Stomach (tissue), 19 donors: ENCODE measurements at places on chromosomes 6 and 20.
A peak's percentile ranks its signal among the peaks of the same experiment; 100 is the strongest.

DNA sequence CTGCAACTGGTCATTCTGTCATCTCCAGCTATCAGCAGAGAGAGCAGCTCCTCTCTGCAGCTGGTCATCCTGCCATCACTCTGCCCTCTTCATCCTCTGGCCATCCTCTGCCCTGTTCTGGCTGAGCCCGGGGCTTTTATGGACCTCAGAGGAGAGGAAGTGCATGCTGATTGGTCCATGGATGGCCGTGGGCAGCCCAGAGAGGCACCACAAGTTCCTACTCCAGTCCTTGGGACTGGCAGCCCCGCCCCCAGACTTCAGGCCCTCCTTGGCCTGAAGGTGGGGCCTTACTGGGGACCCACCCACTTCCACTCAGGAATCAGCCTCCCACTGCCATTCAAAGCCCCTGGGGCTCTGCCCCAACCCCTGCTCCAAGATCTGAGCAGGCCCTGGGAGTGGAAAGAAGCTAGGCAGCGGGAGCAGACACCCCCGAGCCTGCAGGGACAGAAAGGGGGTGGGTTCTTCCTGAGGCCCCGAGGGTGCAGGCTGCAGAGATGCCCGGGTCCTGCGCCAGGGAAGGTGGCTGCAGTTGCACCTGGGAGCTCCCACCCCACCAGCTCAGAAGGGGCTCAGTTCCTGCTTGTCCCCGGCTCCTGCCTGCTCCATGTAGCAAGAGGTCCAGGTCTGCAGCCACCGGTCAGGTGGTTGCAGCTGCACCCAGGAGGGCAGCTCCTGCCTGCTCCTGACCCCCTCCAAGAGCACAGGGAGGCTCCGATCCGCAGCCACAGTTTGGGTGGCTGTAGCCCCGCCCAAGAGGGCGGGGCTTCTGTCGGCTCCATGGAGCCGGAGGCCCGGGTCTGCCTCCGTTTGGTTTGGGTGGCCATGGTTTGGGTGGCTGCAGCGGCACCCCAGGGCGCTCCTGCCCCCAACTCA lies 34.1 kb upstream of the HMGA1 start:
- no peak overlapping the region for H3K27ac ChIP-seq
- H3K4me1 ChIP-seq, result no peaks in the 10 kb centered on the region
- no peak overlapping the region for H3K4me3 ChIP-seq
- H3K27me3 ChIP-seq, result peaks cover 7% of the 10 kb centered on the region

GRCh38 chr6:1809291-1809988 lies 199.7 kb downstream of the FOXC1 start:
- H3K27me3 ChIP-seq, result no peaks in the 10 kb centered on the region
- H3K4me1 ChIP-seq, result no peaks in the 10 kb centered on the region
- no peak overlapping the region for H3K4me3 ChIP-seq
- no peaks in the 10 kb centered on the region for H3K36me3 ChIP-seq

DNA sequence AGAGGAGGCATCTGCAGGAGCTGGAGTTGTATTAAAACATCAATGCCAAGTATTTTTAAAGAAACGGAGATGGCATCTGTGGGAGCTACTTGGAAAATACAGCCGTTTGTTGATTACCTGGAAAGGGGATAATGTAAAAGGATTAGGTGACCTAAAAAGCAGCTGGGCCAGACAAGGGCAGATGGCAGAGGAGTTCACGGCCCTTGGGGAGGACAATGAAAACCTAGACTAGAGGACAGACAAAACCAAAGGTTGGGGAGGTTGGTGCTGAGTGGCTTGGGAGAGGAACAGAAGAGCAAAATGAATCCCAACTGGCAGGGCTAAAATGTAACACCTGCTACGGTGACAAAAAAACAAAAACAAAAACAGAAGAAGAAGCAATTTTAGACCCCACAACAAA lies 260.5 kb upstream of the JARID2 start:
- H3K4me3 ChIP-seq, result no peak overlapping the region
- H3K36me3 ChIP-seq, result no peaks in the 10 kb centered on the region
- H3K4me1 ChIP-seq, result no peaks in the 10 kb centered on the region
- no peak overlapping the region for H3K27ac ChIP-seq
- H3K27me3 ChIP-seq, result no peaks in the 10 kb centered on the region

GRCh38 chr6:133671376-133671775 lies 217.5 kb upstream of the TCF21 start:
- no peak overlapping the region for H3K4me3 ChIP-seq
- H3K27me3 ChIP-seq, result no peaks in the 10 kb centered on the region
- no peak overlapping the region for H3K27ac ChIP-seq
- H3K36me3 ChIP-seq, result no peaks in the 10 kb centered on the region
- DNase-seq, result no peak
- no peaks in the 10 kb centered on the region for H3K4me1 ChIP-seq

DNA sequence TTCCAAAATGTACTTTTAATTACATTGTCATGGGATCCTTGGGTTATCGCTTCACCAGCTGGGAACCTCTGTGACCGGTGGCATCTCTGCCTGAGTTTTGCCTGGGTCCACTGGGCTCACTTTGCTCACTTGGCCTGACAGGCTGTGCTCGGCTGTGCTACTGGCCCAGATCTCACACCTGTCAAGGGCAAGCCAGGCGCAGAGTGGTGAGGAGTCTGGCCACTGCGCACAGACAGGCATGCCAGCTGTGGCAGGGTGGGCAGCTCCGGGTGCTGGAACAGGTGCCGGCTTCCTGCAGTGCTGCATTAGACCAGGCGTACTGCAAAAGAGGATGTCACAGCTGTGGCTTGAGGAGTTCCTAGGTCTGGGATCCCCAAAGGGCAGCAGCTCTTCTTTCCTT lies 489.8 kb downstream of the TENT5A start:
- no peak overlapping the region for H3K27ac ChIP-seq
- no peaks in the 10 kb centered on the region for H3K27me3 ChIP-seq
- DNase-seq, result no peak
- H3K4me3 ChIP-seq, result no peak overlapping the region
- no peaks in the 10 kb centered on the region for H3K36me3 ChIP-seq
- peaks cover 5% of the 10 kb centered on the region for H3K4me1 ChIP-seq

GRCh38 chr20:2814587-2815051 lies at the start of gene C20orf141:
C20orf141 (plus strand) TSS chr20:2814987; CDS start chr20:2815185, 198 bp downstream.
- no peak within 1 kb of the TSS for H3K4me3 ChIP-seq
- no peaks in the 10 kb centered on the region for H3K27me3 ChIP-seq
- no peaks in the 10 kb centered on the region for H3K4me1 ChIP-seq
- no peaks in the 10 kb centered on the region for H3K36me3 ChIP-seq
- no peak within 1 kb of the TSS for H3K27ac ChIP-seq
- no peak for DNase-seq

- H3K27ac ChIP-seq, result no peak overlapping the region
- peak; percentile 69 for DNase-seq
- no peaks in the 10 kb centered on the region for H3K27me3 ChIP-seq
- H3K4me3 ChIP-seq, result no peak overlapping the region
- H3K4me1 ChIP-seq, result no peaks in the 10 kb centered on the region
- no peaks in the 10 kb centered on the region for H3K36me3 ChIP-seq
These were observed 214.0 kb downstream of the WDR27 start for GRCh38 chr6:169487579-169488436.

DNA sequence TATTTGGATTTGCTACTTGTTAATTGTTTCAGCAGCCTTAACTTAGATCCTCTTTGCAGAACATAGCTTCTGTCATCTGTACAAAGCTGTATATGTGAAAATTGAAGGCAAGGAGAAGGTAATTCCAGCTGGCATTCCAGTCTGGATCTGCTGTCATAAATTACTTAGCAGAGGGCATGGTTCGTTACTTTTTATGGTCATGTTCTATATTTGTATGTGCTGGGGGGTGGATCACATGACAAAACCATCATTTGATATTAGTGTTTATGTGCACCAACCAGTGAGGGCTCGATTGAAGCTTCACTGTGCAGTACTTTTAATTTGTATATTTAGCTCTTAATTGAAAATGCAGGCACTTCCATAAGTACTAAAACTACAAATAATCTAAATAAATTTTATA lies 80.2 kb downstream of the CAP2 start:
- H3K36me3 ChIP-seq, result no peaks in the 10 kb centered on the region
- H3K4me1 ChIP-seq, result no peaks in the 10 kb centered on the region
- H3K27me3 ChIP-seq, result no peaks in the 10 kb centered on the region
- H3K4me3 ChIP-seq, result no peak overlapping the region
- H3K27ac ChIP-seq, result peak overlapping the region; percentile 82
- DNase-seq, result no peak

- DNase-seq, result no peak
- H3K4me3 ChIP-seq, result no peak overlapping the region
- H3K36me3 ChIP-seq, result no peaks in the 10 kb centered on the region
- no peaks in the 10 kb centered on the region for H3K4me1 ChIP-seq
- no peak overlapping the region for H3K27ac ChIP-seq
- H3K27me3 ChIP-seq, result no peaks in the 10 kb centered on the region
These were observed 73.9 kb upstream of the SLC22A16 start for GRCh38 chr6:110550353-110550752.

DNA sequence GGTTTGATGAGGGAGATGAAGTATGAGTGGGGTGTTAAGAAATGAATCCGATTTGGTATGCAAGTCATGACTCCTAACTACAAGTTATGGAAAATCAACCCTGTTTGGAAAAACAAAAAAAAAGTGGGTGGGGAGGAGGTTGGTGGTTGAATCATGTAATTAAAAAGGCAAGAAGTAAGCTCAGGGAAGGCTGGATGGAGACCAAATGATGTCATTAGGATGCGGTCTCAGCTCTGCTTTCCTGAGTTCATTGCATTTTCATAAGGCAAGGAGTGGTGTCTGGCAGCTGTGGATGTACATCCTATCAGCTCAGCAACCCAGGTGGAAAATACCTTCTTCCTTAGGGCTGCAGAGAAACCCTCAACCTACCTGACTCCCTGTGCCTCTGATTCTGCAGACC lies 60.4 kb upstream of the AKAP12 start:
- H3K4me3 ChIP-seq, result no peak overlapping the region
- H3K27ac ChIP-seq, result no peak overlapping the region
- DNase-seq, result no peak
- H3K4me1 ChIP-seq, result no peaks in the 10 kb centered on the region

GRCh38 chr20:35297740-35298139 lies 5.5 kb upstream of the FAM83C start:
- H3K27ac ChIP-seq, result no peak overlapping the region
- H3K27me3 ChIP-seq, result no peaks in the 10 kb centered on the region
- no peak for DNase-seq

DNA sequence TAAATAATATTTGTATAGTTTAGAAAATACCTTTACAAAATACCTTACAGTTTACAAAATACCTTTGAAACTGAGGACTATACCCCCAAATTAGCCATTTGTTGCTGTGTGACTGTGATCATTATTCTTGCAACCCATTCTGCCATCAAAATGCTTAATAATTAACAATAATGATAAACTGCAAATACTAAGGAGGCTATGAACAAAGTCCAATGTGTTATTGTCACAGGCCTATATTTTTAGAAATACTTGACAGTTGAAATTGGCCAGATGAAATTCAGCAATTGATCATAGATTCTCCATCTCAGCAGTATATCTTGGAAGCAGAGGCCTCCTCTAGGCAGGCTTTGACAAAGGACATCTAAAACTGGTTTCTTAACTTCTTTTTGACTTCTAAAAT lies 178.6 kb downstream of the HS3ST5 start:
- H3K27ac ChIP-seq, result no peak overlapping the region
- H3K27me3 ChIP-seq, result no peaks in the 10 kb centered on the region
- peaks cover 14% of the 10 kb centered on the region for H3K4me1 ChIP-seq
- H3K36me3 ChIP-seq, result no peaks in the 10 kb centered on the region
- no peak for DNase-seq

- H3K36me3 ChIP-seq, result no peaks in the 10 kb centered on the region
- H3K4me3 ChIP-seq, result no peak overlapping the region
- peaks cover 4% of the 10 kb centered on the region for H3K4me1 ChIP-seq
- H3K27ac ChIP-seq, result no peak overlapping the region
- H3K27me3 ChIP-seq, result no peaks in the 10 kb centered on the region
These were observed 467.4 kb upstream of the CITED2 start for GRCh38 chr6:139841794-139842215.

DNA sequence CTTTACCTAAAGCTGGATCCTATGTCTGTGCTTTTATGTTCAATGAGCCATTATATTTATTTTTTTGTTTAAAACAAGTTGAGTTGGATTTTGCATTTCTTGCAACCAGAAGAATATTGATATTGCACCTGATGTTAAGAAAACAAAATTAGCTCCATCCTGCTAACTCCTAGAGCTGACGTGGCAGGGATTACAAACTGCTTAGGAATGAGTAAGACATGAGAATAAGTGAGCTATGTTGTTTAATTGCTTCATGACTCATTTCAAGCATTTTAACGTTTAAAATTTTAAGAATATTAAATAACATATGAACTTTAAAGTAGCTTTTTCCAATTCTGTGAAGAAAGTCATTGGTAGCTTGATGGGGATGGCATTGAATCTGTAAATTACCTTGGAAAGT lies 663.5 kb downstream of the EPM2A start:
- H3K27ac ChIP-seq, result no peak overlapping the region
- no peaks in the 10 kb centered on the region for H3K4me1 ChIP-seq
- no peak for DNase-seq

- no peak for DNase-seq
- H3K4me1 ChIP-seq, result peaks cover 8% of the 10 kb centered on the region
- no peaks in the 10 kb centered on the region for H3K27me3 ChIP-seq
- H3K27ac ChIP-seq, result no peak overlapping the region
- H3K4me3 ChIP-seq, result no peak overlapping the region
These were observed 10.2 kb upstream of the DNAJC5 start for GRCh38 chr20:63884506-63885263.

- H3K27me3 ChIP-seq, result no peaks in the 10 kb centered on the region
- peaks cover 11% of the 10 kb centered on the region for H3K4me1 ChIP-seq
- peak; percentile 17 for DNase-seq
These were observed 168.4 kb downstream of the CARMIL1 start for GRCh38 chr6:25447570-25447929.

DNA sequence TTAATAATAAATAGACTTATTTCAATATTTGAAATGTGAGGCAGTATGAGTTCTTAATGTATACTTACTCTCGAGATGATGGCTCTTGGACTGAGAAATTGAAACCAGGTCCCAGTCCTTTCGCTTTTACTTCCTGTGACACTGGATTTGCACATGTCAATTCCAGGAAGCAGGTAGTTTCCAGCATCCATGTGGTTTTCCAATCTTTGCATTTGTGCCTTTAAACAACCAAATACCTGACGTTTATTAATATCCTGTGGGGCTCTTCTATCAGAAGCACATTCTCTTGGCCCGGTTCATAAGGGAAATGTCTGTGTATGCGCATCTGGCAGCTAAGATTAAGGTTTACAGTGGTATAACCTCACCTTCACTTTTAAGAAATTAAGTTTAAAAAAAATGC lies 13.1 kb downstream of the UTRN start:
- H3K27ac ChIP-seq, result peak overlapping the region; percentile 42
- DNase-seq, result peak; percentile 65

DNA sequence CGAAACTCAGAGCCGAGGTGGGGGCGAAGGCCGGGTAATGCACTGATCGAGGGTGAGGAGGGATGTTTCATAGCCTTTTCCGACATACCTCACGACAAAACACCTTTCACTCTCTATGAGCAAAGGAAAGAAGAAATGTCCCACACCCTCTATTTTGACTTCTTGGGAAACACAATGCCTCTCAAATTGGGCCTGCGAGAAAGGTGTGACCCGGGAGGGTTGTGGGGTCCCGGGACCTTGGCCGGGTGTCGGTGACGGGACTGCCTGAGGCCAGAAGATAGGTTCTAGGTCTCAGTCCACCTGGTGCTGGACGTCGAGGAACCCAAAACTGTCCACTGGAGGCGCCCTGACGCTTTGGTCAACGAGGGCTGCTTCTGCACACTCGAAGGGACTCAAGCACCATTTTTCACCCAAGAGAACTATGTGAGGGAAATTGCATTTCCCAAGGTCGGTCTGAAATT lies 41.1 kb upstream of the OSTM1 start:
- H3K36me3 ChIP-seq, result no peaks in the 10 kb centered on the region
- peak; percentile 66 for DNase-seq
- H3K27me3 ChIP-seq, result peaks cover 99% of the 10 kb centered on the region
- H3K27ac ChIP-seq, result no peak overlapping the region

- peak overlapping the region; percentile 88 for H3K27ac ChIP-seq
- no peaks in the 10 kb centered on the region for H3K36me3 ChIP-seq
- peak; percentile 73 for DNase-seq
- peaks cover 20% of the 10 kb centered on the region for H3K4me1 ChIP-seq
- peak overlapping the region; percentile 90 for H3K4me3 ChIP-seq
These were observed 684 bp downstream of the PAQR8 start for GRCh38 chr6:52362443-52363227.
